Aorta (tissue), 5 donors: ENCODE measurements at places on chromosomes 5 and 9. TPM values are rescaled to one million over a fixed set of nuclear protein-coding genes. Genes with fewer than 3 reads are reported as not detected.

DNA sequence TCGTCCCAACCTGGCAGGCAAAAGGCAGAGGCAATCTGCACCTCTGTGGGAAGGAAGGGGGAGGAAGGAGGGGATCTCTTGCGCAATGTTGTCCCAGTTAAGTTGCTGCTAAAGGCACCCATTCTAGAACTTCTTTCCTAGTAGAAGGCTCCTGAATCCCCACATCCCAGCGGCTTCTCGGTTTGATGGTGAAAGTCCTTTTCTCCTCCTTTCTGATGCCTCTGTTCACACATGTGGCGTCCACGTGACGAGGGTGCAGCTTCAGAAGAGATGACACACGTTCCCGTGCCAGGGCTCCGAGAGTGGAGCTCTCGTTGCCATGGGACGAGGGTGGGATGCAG lies 96.9 kb upstream of the FCN2 start:
- H3K36me3 ChIP-seq: no peaks in the 10 kb centered on the region
- no peaks in the 10 kb centered on the region for H3K27me3 ChIP-seq
- no peaks in the 10 kb centered on the region for H3K4me1 ChIP-seq
- H3K27ac ChIP-seq: no peak overlapping the region
- no peak for DNase-seq
- no peak overlapping the region for H3K4me3 ChIP-seq

DNA sequence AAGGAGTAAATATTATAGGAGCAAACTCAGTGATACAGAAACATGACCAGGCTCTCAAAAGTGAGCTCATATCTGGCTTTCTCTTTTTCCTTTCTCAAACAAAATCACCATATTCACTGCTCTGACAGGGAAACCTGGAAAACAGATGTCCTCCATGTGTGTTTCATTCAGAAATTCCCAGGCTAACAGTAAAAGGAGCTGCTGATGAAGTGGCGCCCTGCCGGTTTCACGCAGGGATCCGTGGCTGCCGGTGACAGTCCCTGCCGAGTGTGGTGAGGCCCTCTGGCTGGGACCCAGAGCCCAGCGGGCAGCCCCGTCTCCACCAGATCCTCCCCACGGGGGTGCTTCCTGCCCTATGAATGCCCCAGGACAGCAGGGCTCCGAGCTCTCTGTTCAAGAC lies 208.1 kb downstream of the GNA14 start:
- H3K4me1 ChIP-seq: no peaks in the 10 kb centered on the region
- H3K36me3 ChIP-seq: no peaks in the 10 kb centered on the region
- H3K27me3 ChIP-seq: no peaks in the 10 kb centered on the region
- no peak overlapping the region for H3K4me3 ChIP-seq
- H3K27ac ChIP-seq: no peak overlapping the region

GRCh38 chr9:35994959-35995358 lies 37.0 kb upstream of the OR2S2 start:
- H3K27me3 ChIP-seq: no peaks in the 10 kb centered on the region
- H3K4me3 ChIP-seq: no peak overlapping the region
- no peak for DNase-seq
- H3K27ac ChIP-seq: no peak overlapping the region
- H3K4me1 ChIP-seq: no peaks in the 10 kb centered on the region

ARL14EPL gene
- total RNA-seq: not detected

LCN15 gene
- total RNA-seq: not detected

DNA sequence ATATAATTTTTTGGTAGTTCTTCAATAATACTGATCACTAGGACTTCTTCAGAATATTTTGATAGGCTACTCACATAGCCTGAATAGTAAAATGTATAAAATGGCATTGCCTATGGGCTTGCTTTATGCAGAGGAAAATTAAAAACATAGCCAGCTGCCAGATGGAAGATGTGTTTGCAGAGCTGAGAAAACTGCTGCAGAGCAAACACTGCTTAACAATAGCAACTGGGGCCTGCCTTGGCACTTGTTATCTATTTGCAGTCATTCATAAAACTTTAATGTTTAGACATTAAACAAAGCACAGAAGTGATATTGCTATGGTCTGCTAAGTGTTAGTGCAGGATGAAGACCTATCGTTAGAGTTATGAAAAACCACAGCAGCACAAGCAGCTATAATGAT lies 151.5 kb upstream of the SMC2 start:
- no peaks in the 10 kb centered on the region for H3K27me3 ChIP-seq
- no peak overlapping the region for H3K4me3 ChIP-seq
- no peaks in the 10 kb centered on the region for H3K36me3 ChIP-seq
- H3K4me1 ChIP-seq: no peaks in the 10 kb centered on the region
- no peak for DNase-seq
- no peak overlapping the region for H3K27ac ChIP-seq

PLCXD3 gene
- total RNA-seq: 13.9 TPM

GRCh38 chr5:123997462-123998215 lies 485.7 kb downstream of the CSNK1G3 start:
- H3K4me1 ChIP-seq: no peaks in the 10 kb centered on the region
- no peaks in the 10 kb centered on the region for H3K36me3 ChIP-seq
- no peak for DNase-seq
- no peaks in the 10 kb centered on the region for H3K27me3 ChIP-seq

GRCh38 chr5:62707563-62707962 lies 128.9 kb downstream of the LRRC70 start:
- H3K4me1 ChIP-seq: no peaks in the 10 kb centered on the region
- no peaks in the 10 kb centered on the region for H3K36me3 ChIP-seq

PCDHGC4 gene
- total RNA-seq: 2.8 TPM

DNA sequence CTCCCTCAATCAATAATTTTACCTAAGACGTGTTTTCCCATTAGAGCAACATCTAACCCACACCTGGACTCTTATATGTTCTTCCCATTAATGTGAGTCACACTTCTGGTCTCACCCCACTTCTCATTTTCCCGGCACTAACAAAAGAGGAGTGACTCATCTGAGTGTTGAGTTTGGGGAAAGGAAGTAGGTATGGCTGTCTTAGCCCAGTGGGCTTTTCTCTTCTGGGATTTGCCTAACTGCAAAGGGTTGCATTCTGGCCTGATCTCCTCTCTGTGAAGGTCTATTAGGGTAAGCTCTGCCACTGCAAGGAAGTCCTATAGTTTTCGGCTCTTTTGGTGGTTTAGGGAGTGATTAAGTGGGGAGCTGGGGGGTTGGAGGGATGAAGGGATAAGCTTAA lies 195.6 kb downstream of the KIAA0825 start:
- DNase-seq: no peak
- no peaks in the 10 kb centered on the region for H3K27me3 ChIP-seq
- H3K36me3 ChIP-seq: no peaks in the 10 kb centered on the region
- no peak overlapping the region for H3K27ac ChIP-seq
- H3K4me3 ChIP-seq: no peak overlapping the region
- H3K4me1 ChIP-seq: no peaks in the 10 kb centered on the region

DNA sequence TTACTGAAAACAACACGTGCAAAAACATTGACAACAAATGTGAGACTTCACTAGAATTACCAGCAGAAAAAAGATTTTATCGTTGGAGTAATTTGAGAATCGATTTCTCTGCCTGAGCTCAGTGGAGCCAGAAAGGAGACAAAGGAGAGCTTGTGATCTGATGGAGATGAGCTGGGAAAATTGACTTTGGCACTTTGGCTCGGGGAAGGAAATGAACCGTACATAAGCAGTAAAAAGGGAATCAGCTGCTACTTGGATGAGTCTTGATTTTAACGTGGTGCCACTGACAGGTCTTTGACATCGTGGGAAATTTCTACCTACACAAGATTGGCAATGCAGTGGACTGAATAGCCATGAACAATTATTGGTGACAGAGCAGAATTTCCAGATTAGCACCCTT lies 244.7 kb upstream of the RPS23 start:
- DNase-seq: no peak
- no peaks in the 10 kb centered on the region for H3K4me1 ChIP-seq
- no peaks in the 10 kb centered on the region for H3K36me3 ChIP-seq
- no peak overlapping the region for H3K27ac ChIP-seq
- H3K4me3 ChIP-seq: no peak overlapping the region

DNA sequence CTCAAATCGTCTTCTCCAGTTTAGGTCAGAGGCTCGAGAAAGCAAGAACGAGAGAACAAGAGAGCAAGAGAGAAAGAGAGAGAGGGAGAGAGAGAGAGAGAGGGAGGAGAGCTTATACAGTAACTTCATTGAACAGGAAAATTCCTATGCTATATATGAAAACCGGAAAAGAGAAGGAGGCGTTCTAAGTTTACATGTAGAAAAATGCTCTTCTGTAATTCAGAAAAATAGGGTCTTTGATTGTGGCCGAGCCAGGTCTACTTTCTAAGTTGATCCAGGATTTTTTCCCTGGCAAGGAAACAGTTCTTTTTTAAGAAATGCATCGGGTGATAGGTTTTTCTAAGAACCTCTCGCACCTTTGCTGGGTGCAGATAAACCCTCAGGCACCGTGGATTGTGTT lies 29.5 kb downstream of the COL15A1 start:
- H3K36me3 ChIP-seq: no peaks in the 10 kb centered on the region
- no peak overlapping the region for H3K27ac ChIP-seq
- H3K27me3 ChIP-seq: no peaks in the 10 kb centered on the region
- no peak overlapping the region for H3K4me3 ChIP-seq

DNA sequence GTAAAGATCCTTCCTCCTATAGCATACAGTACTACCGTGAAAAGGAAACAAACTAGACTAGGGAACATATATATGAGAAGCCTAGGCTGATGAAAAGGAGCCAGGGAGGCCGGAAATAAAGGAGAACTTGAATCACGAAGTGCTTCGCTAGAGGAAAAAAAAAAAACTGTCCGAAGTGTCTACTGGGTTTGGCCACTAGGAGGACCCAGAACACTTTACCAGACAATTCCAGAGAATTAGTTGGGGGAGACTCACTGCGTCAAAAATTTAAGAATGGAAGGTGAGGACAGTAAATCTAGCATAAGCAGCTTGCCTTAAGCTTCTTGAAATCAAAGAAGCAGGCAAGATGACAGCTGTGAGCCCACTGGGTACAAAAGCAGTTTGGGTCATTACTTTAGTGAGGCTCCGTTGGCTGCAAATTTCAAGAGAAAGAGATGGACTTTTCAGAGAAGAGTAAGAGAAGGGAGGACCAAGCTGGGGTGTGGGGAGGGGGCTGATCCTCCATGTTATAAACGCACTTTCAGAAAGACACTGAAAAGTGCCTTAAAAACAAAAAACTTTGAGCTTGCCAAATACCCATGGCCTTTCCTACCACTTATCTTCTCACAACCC lies 47.4 kb downstream of the P4HA2 start:
- DNase-seq: no peak
- no peaks in the 10 kb centered on the region for H3K36me3 ChIP-seq
- H3K27ac ChIP-seq: no peak overlapping the region
- H3K4me3 ChIP-seq: no peak overlapping the region
- no peaks in the 10 kb centered on the region for H3K27me3 ChIP-seq
- H3K4me1 ChIP-seq: no peaks in the 10 kb centered on the region

DNA sequence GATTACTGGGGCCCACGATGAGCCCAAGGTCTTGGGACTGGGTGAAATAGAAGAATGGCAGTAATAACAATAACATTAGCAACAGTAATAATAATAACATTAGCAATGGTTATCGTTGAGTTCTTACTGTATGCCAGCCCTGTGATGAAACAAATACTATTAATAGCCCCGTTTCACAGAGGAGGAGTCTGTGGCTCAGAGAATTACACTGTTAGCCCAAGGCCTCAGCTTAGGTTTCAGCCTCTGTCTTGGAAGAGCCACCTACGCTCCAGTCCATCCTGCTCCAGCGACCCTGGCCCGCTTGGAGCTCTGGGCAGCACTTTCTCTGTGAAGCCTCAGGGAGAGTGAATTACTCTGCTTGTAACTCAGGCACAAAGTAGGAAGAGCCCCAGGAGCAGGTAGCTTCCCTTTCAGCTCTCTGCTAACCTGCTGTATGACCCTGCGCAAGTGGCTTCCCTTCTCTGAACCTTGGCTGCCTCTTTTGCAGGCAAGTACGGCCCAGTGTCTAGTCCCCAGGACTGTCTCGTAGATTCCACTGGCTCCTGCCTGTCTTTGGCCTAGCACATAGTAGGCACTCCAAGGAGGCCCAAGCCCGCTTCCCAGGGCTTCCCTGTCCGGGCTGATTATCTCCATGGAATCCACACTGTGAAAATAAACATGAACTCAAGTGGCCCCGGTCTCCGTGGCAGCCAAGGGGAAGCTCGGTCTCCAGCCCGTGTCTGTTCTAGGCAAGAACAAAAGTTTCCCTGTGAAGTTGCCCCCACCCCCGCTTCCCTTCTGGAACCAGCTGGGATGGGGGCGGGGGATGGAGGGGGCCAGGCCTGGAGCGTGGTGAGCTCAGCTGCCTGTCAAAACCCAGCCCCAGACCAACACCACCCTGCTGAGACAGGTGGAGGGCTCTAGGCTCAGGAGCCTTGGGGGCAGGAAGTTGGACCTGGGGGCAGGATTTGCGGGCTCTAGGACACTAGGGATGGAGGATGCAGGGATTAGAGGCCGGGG lies 26.2 kb upstream of the LMX1B start:
- no peak overlapping the region for H3K4me3 ChIP-seq
- H3K27ac ChIP-seq: no peak overlapping the region

PTGES gene
- total RNA-seq: 3.5 TPM

RASEF gene
- 0.21 TPM for total RNA-seq

- H3K4me1 ChIP-seq: no peaks in the 10 kb centered on the region
- no peak for DNase-seq
- H3K27me3 ChIP-seq: no peaks in the 10 kb centered on the region
- no peaks in the 10 kb centered on the region for H3K36me3 ChIP-seq
- H3K27ac ChIP-seq: no peak overlapping the region
These were observed 1802.5 kb downstream of the EFNA5 start for GRCh38 chr5:105868038-105868780.
